ENCODE measurements at places on chromosomes 6 and 20.

GRCh38 chr6:75776461-75776860, 27.4 kb downstream of the MYO6 start:
- no peak for DNase-seq

DNA sequence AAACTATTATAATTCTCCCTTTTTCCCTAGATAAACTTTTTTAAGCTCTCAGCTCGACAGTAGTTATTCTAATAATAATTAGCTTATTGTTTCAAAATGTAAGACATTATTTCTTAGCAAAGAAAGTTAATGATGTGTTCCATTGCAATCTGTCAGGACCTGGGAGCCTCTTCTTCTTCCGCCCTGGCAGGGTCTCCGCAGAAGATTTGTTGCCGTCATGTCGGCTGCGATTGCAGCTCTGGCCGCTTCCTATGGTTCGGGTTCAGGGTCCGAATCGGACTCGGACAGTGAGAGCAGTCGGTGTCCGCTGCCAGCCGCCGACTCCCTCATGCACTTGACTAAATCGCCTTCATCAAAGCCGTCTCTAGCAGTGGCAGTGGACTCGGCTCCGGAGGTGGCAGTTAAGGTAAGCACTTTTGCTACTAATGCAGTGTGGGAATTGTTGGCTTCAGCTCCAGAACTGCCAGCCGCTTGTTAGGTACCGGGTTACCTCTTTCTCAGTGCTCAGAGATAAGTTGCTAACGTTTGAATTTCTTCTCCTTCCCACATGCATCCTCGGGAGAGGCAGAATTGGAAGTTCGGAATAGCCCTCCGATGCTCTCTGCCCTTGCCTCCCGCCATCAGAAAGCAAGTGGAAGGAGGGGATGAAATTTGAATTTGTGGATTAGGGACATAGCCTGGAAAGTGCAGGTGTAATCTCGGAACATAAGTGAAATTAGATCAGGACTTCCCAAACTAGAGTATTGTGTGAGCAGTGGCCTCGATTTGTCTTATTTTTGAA, at the start of gene CDC40:
Gene CDC40 (plus strand): TSS at position 200 of the 781 bp plus-strand sequence. CDS start 18 bp downstream, at position 218.
- DNase-seq, result peak; percentile 77

DNA sequence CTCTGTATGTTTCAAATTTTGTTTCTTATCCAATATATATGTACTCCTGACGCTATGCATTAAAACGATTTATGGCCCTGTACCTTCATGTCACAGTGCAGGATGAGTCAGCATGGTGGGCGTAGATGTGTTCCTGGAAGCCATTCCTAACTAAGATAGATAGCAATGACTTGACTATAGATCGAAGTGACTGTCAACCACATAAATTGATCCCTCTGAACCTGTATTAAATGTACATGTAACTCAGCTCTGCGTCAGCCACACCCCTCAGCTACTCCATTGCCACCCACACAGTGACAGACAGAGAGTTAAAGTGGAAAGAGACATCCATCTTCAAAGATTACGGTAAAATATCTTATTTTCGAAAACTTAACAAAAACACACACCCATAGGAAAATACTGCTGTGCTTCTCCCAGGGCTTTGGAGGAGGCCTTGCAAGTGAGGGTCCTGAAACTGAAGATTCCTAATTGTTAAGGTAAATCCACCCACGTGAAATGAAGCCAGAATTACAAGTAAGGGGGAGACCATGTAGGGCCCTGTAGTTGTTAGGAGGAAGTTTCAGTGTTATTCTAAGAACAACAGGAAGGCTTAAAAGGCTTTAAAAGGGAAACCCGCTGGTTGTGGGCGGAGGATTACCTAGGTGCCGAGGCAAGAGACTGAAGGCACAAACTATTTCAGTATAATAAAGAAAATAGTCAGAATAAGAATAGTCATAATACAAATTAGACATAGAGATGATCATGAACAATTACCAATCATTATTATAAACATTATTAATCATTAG, 10.3 kb upstream of the RAD21L1 start:
- DNase-seq, result no peak

GRCh38 chr20:12237772-12238171, 320.1 kb downstream of the BTBD3 start:
- DNase-seq, result no peak

DNA sequence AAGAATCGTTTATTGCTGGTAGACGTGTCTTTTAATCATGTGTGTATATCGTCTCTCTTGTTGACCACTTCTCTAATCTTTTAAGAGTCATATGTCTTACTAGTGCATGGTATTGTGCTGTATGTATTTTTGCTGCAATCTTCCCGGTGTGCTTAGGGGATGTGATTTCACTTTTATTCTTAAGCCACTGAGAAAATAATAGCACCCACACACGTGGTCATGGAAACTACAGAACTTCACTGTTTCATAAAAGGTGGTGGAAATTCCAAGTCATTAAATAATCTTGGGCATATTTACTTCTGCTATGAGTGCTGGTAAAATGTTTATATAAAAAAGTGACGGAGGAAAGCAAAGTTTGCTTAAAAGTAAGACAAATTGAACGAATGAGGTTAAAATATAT, 3.0 kb upstream of the CDYL start:
- no peak for DNase-seq

GRCh38 chr20:57123504-57123903, 142.9 kb downstream of the BMP7 start:
- no peak for DNase-seq

- no peak for DNase-seq
These were observed 75.6 kb downstream of the SAMD3 start for GRCh38 chr6:130147111-130147510.

DNA sequence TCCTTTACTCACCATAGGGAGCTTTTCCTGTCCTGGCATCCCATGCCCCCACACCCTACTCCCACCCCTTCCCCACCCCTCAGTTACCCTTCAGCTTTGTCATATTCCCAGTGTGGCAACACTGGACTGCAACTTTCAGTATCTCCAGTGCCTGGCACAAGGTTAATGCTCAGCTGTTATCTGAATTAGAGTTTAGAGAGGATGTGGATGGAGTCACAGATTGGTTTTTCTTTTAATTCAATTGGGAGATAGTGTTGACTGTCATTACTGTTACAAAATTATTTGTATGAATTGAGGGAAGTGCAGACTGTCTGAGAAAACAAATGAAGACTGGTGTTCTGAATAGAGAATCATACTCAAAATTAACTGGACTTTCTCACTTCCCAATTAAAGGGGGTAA, 89.9 kb downstream of the TULP4 start:
- DNase-seq, result no peak

- peak; percentile 24 for DNase-seq
These were observed 120.7 kb downstream of the ZFAND3 start for GRCh38 chr6:37940074-37940847.

GRCh38 chr6:89781070-89782034, 38.2 kb downstream of the MDN1 start:
- DNase-seq, result no peak

DNA sequence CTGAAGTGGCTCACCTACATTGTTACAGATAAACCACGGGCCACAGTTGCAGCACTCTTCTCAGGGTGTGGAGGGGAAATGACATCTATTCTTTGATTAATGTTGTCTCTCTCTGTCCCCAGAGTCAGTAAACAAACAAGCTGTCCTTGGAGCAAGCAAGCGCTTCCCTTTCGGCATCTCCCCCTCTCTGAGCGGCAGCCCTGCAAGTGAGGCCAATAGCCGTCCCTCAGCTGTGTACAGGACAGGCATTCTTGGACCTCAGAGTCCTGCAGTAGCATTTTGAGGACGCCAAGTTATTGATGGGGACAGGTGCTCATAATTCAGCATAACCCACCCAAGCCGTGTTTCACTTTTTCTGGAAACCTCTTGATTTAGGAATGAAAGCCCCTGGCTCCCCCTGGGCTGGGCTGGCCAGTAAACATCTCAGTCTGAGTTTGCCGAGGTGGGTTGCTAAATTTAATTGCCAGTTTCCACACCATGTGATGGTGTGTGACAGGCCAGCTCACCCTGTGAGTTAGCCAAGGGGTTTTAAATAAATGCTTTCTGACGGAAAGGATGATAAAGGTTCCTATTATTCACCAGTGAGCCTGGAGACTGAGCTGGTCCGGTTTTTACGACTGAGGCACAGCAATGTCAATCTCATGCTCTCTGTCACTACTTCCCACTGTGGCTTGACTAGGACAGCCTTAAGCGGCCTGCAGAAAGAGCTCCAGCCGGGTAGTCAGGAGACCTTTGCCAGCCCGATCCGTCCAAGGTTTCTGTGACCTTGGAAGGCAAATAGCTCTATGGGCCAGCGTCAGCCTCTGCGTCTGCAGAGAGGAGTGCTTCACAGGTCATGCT, 214.8 kb upstream of the RREB1 start:
- DNase-seq, result no peak

- no peak for DNase-seq
These were observed 215.6 kb upstream of the HEY2 start for GRCh38 chr6:125533710-125534397.

- no peak for DNase-seq
These were observed 10.7 kb upstream of the RAET1L start for GRCh38 chr6:150036081-150036480.

DNA sequence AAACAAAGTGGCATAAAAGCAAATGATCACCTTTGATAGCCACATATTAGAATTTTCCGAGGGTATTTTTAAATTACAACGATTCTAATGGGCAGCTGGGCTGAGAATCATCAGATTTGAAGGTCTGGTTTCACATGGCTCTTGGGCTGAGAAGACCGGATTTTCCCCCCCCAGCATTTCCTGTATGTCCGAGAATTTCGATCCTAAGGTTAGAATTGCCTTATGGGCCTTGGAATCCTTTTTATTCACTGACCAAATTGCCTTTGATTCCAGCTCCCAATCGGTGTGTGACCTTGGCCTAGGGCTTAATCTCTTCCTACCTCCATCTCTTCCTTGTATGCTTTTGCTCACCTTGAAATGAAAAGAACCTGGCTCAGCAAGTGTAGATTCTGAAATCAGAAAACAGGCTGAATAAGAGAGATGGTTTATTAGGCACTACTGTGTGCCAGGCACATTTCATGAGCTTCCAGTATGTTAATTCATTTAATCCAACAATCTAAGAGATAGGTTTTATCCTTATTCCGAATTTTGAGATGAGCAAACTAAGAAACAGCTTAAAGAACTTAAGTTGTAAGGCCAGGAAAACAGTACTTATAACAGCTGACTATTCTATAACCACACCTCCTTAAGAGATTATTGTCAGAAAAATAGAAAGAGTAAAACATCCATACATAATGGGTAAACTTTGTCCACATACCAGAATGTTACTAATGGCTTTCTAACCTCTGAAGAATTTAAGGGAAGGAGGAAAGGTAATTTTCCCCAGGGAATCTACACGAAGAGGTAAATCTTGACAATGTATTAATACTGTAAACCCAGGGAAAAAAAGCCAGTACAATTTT, 39.4 kb downstream of the HFE start:
- DNase-seq, result no peak

DNA sequence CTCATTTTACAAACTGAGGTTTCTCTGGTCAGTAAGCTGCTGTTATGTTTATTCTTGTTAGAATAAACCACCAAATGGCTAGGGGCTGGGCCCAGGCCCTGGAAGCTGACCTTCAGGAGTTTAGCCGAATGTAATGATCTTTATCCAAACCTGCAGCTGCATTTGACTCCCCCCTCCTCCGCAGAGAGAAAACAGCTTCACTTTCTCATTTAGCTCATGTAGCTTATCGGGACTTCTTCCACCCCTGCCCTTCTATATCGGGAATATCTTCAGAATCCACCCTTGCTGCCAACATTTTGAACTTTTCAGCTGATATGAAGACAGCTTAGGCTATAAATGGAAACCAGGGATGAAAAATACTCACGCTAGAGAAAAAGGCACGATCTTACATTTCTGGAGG, 102.6 kb downstream of the ZMYND8 start:
- DNase-seq, result no peak

DNA sequence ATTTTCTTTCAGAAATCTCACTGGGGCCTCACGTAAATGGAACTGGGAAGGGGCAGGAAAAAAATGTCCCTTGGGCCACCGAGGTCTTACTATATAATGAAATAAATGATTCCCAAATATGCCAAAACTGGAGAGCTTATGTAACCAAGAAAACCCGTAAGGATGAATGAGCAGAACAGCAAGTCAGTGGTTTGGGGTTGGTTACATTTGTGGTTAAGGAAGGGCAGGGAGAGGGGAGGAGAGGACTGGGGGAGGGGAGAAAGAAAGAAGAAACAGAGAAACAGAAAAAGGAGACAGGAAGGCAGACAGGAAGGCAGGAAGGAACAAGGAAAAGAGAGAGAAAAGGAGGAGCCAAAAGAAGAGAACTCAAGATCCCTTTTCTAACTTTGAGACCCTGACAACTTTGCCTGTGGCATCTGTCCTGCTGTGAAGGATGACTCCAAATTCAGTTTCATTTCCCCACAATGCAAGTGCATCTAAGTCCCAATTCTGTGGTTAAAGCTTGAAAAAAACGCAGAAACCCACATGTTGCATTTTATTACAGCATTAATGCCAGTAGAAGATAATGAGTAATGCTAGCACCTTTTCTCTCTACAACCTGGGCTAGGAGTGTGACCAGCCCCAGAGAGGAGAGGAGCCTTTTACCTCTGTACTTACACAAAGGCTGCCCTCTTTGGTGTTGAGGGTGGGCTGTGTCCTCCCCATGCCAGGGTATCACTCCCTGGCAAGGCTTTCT, 10.8 kb upstream of the ARMC2 start:
- DNase-seq, result no peak

DNA sequence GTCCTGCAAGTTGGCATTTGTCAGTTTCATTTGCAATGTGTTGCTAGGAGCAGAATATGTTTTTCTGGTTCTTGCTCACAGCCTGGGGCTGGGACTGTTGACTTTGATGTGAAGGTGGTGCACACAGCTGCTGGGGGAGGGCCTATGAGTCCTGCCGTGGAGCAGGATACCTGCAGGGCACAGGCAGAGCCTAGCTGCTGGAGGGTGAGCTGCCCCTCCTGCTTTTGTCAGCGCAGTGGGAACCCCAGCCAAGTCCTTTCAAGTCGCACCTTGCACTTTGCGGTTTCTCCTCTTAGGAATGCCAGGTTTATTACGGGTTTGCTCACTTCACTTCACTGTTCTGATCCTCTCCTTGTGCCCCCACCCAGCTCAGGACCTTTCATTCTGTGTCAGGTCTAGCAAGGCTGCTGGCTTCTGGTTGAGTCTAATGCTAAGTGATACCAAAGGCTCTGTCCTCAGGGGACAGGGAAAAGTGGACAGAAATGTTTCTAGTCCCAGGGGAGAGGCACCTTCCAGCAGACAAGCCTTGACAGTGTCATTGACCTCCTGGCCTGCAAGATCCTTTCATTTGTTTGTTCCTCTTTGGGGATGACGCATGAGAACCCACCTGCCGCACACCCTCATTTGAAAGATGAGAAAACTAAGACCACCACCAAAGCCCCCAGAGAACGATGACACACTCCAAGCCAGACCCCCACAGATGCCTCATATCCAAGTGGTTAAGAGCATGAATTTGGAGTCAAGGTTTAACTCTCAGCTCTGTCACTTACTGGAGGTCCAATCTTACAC, 2.7 kb upstream of the SPO11 start:
- DNase-seq, result peak; percentile 34

- DNase-seq, result peak; percentile 89
These were observed 11.3 kb downstream of the SERPINB9 start for GRCh38 chr6:2891768-2892170.

DNA sequence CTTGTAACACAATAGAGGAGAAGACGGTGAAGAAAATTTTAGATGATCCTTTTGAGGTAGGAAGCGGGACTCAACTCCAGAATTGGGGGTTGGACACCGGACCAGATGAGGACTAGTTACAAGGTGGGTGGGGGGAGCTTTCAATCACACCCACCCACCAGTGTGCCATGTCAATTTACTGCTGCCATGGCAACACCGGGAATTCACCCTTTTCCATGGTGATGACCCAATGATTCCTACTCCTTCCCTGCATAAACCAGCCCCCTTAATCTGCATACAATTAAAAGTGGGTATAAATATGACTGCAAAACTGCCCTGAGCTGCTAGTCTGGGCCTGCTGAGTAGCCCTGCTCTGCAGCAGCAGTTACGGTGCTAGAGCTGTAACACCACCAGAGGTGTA, 14.7 kb downstream of the RAD21L1 start:
- DNase-seq, result no peak
